Activated T-helper 1 cell treated with Interleukin-2 at 50 U/mL for 16 hours (primary cell): ENCODE measurements at places on chromosomes 16 and 17.

DNA sequence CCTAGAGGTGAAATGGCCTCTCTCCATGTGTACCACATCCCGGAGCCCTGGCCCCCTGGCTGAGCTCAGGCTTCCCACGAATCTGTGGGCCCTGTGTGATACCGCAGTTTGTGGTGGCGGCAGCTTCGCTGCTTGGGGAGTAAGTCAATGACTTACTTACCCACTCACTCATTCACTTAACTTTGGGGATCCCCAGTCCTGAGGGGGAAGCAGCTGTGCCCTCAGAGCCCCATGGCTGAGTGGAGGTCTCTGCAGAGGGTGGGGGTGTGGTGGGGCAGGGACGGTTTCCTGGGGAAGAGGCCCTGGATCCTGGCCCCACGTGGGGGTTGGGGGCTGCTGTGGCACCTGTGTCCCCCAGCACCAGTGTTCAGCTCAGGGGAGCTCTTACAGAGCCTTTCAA, 13.2 kb downstream of the KCNJ12 start:
- no peak for DNase-seq

GRCh38 chr17:70307430-70308225, 138.3 kb downstream of the KCNJ2 start:
- DNase-seq, result no peak

DNA sequence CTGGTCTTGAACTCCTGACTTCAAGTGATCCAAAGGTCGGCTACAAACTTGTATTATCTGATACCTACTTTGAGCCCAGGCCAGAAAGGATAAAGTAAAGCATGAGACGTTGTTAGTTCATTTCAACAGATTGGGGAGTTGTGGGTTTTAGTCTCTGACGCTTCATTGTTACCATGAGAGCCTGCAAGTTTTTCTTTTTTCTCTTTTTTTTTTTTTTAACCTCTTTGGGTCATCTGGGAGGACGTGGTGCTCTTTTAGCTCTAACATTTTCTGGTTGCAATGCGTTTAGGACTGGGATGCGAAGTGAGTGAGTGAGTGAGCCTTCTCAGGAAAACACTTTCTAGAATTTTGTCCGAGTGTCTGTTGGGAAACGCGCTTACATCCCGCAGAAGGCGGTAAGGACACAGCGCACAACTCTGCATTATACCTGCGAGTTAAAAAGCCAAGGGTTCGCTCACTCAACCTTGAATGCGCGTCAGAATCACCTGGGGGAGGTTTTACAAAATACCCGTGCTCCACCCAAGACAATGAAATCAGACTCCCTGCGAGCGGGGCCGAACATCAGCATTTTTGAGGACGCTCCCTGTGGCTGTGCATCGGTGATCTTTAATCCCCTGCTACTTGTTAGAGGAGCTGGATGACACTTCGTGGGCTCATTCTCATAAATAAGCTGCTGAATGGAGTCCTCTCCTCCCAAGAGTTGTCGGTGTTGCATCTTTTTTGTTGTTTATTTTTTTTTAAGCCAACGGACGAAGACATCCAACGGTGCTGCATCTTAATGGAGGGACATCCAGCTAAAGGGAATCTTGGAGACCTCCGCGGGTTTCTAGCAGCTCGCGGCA, 629 bp upstream of the RNF135 start:
- peak; percentile 9 for DNase-seq

DNA sequence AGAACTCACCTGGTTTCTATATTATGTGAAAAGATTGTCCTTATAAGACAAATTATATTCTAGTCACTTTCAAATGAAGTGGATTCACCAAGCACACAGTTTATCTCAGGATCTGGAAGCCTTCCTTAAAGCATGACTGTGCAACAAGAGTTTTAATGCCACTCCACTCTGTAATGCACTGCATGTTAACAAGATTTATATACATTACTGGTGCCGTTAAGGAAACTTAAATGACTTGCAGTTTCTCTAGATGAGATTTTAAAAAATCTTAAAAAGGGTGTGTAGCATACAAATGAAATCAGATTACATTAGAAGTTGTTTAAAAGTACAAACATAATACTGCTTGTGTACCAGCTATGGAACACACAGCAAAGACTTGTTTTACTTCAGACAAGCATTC, 150.8 kb downstream of the SNX11 start:
- DNase-seq, result no peak

- no peak for DNase-seq
Observed at GRCh38 chr17:3755335-3756030, 31.8 kb downstream of the HASPIN start.

DNA sequence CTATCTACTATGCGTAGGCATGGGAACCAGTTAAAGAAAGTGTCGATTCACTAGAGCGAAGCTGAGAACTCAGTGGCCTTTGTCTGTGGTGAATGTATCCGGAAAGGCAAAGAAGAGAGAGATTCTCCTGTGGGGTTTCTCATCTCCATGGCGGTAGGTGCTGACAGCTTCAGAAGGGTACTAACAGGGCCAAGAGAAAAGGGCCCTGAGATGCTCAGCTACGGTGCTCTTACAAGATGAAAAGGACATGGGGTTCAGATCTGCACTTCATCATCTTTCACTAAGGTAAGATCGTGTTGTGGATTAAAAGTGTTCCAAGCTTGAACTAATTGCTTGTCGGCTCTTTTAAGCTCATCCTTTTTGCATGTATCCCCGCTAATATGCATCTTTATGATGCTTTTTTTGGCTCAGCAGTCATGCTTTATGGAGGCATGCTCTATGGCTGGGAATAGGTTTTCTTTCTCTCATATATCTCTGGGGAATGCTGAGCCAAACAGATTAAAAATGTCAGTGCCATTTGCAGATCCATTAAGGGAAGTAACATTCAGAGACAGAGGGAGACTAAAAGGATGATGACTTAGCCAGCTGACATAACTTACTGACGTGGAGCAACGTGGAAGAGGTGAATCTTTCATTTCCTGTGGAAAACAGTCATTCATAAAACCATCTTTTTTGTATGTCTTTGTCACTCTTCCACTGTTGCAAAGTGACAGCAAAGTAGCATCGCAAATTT, 29.9 kb downstream of the KCNJ16 start:
- DNase-seq, result no peak

- no peak for DNase-seq
Observed at GRCh38 chr16:11147033-11147753, 108.8 kb downstream of the SOCS1 start.

DNA sequence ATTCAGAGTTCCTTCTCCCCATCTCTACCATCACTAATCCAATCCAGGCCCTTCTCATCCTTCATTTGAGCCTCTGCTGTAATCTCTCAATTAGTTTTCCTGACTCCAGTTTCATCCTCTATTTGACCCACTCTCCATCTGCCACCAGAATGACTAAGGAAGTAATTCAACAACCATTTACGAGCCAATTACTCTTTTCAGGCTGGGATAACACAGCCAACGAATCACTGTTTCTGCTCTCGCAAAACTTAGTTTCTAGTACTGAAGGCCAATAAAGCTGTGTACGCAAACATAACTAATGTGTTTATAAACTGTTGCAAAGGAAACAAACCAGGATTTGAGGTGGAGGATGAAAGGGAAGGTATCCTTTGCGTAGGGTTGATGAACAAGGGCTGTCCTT, 53.7 kb downstream of the MAP2K6 start:
- DNase-seq, result no peak

GRCh38 chr17:72511242-72511641, 390.4 kb downstream of the SOX9 start:
- DNase-seq, result no peak

DNA sequence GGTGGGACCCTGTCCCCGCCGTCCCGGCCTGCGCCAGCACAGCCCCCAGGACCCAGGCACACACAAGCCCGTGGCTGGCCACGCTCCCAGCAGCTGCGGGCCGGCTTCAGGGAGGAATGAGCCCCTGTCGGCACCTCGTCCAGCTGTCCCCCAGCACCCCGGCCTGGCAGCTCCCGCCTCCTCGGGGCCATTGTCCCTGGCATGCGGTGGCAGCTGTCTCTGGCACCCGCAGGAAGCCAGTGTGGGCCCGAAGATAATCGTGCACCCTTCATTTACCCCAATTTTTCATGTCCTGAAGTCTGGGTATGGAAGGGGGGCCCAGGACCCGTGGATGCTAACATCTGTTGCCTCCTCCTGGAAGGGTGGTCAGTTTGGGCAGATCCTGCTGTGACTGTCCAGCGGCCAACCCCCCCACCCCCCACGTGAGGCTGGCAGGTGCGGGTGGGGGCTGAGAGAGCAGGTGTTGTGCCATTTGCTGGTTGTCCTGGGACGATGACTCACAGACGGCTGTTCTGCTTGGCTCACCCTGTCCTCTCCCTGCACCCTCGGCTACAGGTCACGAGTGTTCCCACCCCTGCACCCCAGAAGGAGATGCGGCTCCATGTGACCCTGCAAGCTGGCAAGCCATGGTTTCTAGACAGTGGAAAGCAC, 4.0 kb upstream of the LMF1 start:
- no peak for DNase-seq

GRCh38 chr17:80347536-80347935, 67.4 kb upstream of the ENDOV start:
- no peak for DNase-seq

DNA sequence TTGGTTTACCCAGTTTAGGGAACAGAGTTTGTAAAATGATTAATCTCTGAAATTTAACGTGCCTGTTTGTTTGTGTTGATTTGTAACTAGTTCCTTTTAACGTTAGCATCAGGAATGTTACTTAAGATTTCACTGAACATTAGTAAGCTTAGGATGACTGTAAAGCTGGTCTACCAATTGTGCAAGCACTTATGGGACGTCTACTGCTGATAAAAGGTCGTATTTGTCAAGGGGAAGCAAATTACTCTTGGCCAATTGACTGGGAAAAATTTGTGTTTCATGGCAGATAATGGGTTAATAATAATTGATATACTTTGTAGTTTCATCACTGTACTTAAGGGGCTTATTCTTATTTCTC, 11.8 kb downstream of the METTL9 start:
- no peak for DNase-seq

- no peak for DNase-seq
Observed at GRCh38 chr16:69017036-69017783, 88.2 kb upstream of the HAS3 start.

DNA sequence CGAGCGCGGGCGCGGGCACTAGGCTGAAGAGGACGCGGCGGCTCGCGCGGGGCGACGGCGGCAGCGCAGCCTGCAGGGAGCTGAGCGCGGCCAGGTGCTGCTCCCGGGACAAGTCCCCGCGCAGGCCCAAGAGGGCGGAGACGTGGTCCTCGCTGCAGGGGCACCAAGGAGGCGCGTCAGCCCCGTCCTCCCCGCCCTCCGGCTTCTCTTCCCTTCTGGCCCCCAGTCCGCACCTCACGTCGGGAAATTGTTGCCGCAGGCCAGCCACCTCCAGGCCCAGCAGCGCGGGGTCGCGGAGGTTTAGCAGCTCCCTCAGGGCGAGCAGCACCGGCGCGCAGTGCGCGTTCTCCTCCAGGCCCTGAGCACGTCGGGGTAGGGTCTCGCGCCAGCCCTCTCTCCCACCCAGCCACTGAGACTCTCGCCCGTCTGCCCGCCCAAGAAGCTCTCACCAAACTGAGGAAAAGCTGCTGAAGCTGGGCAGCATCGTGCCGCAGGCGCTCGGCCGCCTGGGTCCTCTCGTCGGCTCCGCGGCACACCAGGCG, 761 bp upstream of the MATCAP1 start:
- no peak for DNase-seq

DNA sequence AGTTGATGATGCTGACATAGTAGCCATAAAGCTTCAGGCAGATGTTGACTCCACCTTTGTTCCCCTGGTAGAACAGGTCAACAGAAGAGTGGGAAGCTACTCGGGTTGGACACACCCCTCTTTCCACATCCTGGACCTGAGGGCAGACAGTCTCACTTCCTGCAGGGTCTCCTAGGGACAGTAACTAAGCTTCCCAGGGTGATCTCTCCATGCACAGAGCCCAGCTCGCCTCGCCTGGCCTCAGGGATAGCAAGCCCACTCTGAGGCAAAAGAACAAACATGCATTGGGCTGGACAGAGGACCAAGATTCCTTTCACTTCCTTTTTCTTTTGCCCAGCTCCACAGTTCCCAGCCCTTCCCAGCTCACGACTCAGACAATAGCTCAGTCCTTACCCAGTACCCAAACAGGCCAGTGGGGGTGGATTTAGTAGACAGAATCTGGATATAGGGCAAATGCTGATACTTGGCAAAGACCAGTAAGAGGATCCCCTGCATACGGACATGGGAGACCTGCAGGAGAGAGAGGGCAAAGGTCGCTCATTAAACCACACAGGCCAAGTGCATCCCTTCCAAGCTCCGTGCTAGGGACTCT, 7.0 kb downstream of the INPP5K start:
- DNase-seq, result no peak

DNA sequence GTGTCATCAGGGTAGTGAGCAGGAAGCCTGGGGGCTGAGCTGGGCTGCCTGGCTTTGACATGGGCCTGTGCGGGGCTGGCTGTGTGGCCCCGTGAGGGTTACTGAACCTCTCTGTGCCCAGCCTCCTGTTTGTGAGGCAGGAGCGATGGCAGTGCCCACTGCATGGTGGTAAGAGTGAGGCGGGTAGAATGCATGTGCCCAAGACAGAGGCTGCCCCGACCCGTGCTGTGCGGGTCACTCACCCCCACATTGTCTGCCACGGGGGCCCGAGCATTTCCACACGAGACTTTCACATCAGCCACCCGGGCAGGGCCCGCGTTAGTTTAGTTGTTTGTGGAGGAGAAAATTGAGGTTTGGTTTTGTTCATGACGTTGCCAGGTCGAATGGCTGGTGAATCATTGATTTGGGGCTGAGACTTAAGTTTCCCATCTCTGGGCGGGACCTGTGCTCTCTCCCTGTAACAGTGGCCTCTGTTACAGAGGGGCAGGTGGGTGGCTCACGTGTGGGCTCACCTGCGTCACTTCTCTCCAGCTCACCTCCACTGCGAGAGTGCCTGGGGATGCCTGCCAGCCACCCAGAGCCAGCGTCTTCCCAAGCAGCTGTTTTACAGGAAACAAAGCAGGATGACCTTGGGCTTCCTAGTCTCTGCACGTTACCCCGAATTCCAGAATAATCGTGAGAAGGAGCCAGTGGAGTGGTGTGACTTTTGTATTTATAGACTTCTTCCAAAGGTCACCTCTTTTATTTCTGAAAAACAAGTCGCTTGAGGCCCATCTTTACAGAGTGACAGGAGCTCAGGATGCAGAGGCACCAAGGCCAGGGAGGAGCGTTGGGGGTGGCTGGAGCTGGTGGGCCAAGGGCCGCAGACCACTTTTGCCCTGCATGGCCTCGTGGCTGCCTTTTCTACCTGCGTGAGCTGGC, 150.6 kb downstream of the RPTOR start:
- DNase-seq, result no peak

- DNase-seq, result peak; percentile 26
Observed at GRCh38 chr16:30112197-30113030, 923 bp downstream of the GDPD3 start.
